Stimulated activated CD4-positive, alpha-beta T cell treated with anti-CD3 and anti-CD28 coated beads, Interleukin-1b, Interleukin-23, amount 100 ng/mL, for 1 hour (primary cell): ENCODE measurements at places on chromosomes 16 and 17.

DNA sequence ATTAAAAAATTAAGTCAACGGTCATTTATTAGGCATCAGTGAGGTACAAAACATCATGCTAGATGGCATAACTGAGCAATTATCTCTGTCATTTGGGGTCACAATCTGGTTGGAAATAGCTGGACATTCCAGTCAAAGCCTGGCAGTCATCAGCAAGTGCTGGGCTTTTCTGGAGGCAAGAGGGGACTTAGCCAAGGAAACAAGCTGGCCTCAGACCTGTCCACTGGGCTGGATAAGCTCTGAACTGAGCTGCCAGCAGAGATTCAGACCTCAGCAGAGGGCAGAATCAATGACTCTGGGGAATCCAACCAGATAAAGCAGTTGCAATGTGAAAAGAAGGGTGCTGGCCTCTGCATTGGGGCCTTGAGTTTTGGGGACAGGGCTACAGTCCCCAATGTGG lies 161.9 kb upstream of the NOL11 start:
- no peak for DNase-seq

DNA sequence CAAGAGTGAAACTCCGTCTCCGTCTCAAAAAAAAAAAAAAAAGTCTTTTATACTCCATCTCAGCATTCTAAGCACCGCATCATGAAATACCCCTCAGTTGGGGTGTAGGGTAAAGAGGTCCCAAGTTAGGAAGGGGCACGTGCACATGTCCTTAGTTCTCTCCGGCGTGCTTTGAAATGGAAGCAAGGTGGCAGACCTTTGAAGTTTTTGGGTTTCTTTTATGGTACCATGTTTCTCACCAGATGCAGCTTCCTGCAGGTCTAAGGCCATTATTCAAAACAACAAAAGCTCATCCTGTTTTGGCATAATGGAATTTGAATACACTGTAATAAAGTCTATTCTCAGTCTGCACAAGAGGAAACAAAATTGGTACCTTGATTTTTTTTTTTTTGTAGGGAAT lies 9.6 kb downstream of the EMC8 start:
- no peak for DNase-seq

GRCh38 chr17:76382351-76382802 lies 2.0 kb upstream of the SPHK1 start:
- DNase-seq, result no peak

- DNase-seq, result no peak
Measured at GRCh38 chr16:58019866-58020538, 5.6 kb upstream of the MMP15 start.

DNA sequence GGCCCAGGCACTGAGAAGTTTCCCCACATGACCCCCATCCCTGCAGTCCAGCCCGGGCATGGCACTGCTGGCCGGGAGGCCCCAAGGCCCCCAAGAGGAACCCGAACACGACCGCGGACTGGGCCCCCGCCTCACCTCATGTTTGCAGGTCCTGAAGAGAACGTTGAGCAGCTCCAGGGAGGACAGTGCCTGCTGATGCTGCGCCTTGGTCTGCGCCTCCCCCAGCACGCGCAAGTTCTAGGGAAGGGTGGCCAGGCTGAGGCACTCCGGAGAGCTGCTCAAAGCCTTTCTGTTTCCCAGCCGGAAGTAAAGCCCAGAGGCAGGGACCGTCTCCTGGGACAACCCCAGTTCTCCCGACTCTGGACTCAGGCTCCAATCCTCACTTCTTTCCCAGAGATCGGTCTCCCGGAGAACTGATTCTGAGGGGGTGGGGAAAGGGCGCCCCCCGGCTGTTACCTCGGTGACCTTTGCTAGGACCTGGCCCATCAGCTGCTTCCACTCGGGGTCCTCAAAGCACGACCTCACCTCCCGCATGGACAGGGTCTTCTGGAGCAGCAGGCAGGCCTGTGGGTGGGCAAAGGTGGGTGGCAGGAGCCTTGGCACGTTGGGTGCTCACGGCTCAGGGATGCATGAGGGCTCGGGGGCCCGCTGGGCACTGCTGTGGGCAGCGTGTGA lies 13.7 kb downstream of the MYBBP1A start:
- no peak for DNase-seq

DNA sequence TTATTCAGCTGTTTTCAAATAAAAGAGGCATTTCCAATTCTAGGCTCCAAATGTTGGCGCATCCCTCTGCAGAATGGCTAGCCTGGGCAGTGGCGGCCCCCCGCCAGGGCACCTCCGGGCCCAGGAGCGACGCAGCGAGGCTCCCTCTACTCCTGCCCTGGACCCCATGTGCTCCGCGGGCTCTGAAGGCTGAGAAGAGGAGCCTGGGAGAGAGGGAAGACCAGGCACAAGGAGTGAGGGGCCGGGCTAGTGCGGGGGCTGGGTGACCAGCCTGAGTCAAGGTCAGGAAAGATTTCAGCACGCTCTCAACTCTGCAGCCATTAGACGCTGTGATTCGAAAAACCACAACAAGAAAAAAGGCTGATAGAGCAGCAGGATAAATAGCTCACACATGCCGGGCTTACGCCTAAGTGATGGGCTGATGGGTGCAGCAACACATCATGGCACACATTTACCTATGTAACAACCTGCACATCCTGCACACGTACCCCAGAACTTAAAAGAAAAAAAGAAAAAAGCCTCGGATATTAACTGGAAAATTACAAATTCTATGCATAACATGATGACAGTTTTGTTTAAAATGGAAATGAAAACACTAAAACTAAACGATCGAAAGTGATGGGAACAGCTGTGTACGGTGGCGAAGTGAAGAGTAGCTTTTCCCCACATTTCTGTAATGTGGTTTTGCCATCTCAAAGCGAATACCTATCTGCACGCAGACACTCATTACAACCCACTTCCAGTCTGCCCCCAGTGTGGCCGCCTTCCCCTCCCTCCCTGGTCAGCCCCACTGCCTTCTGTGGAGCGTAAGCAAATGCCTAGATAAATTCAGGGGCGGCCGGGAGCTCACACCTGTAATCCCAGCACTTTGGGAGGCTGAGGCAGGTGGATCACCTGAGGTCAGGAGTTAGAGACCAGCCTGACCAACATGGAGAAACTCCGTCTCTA lies 44.4 kb downstream of the MAP1LC3B start:
- DNase-seq, result no peak

- DNase-seq, result no peak
Measured at GRCh38 chr17:49989518-49989880, 5.5 kb downstream of the DLX3 start.

DNA sequence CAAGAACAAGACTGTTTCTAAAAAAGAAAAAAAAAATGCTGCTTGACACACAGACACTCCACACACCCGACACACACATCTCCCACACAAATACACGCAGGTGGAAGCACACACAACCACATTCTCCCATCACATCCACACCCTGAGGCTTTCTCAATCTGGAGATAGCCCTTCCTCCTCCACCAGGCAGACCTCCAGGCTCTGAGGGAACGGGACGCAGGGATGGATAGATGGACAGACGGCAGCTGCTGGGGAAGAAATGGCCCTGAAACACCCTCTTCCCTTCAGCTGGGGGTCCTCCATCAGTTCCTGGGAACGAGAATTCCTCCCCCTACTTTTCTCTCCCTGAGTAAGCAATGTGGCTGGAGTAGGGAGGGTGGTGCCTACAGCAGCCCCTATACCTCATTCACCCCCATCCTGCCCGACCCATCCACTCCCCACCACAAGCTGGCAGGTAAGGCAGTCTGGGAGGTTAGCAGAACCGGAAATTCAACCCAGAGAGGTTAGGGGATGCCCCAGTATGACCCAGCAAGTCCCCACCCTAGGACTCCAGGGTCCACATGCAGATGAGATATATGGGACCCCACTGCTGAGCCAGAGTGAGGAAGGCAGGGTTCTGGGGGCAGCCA lies 4.1 kb upstream of the LITAFD start:
- no peak for DNase-seq

- DNase-seq, result no peak
Measured at GRCh38 chr17:9801505-9801904, 10.1 kb upstream of the DHRS7C start.

GRCh38 chr16:56525236-56525635 lies 5.4 kb upstream of the BBS2 start:
- no peak for DNase-seq

- no peak for DNase-seq
Measured at GRCh38 chr16:26493751-26494150, 573.0 kb upstream of the C16orf82 start.

DNA sequence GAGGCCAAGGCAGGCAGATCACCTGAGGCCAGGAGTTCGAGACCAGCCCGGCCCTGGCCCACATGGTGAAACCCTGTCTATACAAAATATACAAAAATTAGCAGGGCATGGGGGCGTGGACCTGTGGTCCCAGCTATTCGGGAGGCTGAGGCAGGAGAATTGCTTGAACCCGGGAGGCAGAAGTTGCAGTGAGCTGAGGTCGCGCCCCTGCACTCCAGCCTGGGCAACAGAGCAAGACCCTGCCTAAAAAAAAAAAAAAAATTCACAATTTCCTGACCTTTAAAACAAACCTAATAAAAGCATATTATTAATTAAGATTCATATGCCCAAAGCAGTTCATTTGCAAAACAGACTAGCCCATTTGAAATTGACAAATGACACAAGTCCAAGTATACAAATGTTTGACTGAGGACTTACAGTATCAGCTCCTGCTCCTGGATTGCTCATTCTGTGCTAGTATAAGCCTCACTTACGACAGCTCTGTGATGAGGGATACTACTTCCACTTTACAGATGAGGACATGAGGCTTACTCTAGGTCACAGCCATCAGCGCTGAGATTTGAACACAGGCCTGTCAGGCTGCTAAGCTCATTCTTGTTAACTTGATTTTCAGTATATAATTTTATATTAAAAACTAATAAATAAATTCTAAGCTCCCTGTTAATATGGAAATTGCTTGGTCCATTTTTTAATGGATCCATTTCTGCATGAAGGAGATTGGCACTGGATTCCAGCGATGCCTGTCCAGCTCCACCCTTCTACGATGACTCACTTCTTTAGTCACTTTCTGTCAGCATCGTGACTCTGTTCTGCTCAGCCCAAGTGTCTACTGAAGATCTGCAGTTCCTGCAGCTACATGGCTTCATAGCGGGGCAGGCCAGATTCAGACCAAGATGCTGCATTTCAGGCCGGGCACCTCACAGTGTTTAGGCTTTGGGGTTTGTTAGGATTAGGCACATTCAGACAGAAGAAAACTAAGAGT lies 88.2 kb downstream of the WDR59 start:
- no peak for DNase-seq

GRCh38 chr17:77287432-77288068 lies 146.8 kb downstream of the SEC14L1 start:
- DNase-seq, result no peak

DNA sequence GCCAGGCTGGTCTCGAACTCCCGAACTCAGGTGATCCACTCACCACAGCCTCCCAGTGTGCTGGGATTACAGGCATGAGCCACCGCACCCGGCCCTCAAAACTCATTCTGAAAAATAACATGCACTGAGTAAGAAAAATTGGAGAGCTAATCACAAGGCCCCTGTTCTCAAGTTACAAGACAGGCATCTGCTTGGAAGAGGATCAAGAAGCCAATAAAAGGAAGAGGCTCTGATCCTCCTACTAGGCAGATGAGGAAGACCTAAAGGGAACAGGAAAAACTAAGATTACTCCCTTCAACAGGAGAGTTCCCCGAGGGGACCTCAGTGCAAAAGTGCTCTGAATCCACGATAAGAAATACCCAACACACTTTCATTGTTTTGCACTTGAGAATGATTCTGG lies 18.4 kb downstream of the BLMH start:
- no peak for DNase-seq

DNA sequence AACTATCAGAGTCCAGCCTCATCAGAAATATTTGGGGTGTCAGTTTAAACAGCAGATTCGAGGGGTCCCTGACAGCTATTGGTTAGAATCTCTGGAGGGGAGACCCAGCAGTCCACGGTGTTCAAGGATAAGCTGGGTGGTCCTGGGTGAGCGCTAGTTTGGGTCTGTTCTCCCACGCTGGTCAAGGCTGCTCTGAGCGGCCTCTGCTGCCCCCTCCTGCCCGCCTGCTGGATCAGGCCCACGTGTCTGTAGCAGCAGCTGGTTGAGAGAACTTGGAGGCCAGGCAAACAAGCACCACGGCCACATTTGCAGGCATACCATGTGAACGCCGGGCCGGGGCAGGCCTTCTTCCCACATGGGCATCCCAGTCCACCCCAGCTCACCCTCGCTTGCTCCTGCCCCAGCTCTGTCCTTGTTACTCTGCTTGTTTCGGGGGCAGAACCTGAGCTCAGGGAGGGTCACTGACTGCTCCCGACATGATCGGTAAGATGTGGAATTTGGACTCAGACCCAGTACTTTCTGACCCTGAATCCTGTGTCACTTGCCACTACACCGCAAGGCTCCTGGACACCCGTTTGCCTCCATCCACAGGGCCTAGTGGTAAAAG lies 7.4 kb downstream of the FOXF1 start:
- no peak for DNase-seq

DNA sequence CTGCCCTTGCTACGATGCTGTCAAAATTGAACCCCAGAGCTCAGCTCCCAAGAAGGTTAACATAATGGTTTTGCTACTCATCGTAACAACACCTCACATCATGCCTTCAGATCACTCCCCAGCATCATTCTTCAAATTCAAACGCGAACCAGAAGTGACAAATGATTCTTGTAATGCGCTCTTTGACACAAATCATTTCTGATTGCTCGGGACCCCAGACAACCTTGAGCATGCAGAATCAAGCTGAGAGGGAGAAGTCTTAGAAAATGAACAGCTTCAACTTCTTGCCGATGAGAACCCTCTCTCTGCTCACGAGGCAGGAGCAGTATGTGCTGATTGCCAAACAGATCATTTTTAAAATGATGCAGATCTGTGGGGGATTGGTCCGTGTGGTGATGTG lies 241.0 kb upstream of the ASIC2 start:
- no peak for DNase-seq

DNA sequence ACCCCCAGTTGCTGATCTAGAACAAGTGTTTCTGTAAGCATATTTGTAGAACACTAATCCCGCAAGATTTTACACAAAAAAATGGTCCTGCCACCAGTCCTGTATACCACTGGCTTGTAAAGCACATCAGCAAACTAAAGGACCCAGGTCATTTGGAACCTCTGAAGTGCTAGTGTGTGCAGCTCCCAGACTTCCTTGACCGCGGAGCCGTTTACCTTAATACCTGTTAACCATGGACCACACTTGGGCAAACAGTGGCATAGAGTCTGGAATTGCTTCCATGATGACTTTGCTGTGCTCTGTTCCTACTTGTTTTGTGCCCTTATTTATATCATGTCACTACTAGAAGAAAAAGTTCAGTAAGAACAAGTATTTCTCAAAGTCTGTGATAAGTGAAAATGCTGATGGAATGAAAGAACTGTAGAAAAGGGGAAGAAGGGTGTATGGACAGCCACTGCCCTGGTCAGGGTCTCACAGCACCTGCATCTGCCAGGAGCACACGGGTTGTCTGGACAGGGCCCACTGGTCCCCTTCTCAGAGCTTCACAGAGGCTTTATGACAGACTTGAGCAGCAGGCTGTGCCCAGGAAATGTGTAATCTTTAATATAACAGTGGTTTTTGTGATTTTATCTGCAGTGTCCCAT lies 29.3 kb downstream of the ALDH3A2 start:
- no peak for DNase-seq
